ENCODE measurements at places on chromosomes 5 and 9.

DNA sequence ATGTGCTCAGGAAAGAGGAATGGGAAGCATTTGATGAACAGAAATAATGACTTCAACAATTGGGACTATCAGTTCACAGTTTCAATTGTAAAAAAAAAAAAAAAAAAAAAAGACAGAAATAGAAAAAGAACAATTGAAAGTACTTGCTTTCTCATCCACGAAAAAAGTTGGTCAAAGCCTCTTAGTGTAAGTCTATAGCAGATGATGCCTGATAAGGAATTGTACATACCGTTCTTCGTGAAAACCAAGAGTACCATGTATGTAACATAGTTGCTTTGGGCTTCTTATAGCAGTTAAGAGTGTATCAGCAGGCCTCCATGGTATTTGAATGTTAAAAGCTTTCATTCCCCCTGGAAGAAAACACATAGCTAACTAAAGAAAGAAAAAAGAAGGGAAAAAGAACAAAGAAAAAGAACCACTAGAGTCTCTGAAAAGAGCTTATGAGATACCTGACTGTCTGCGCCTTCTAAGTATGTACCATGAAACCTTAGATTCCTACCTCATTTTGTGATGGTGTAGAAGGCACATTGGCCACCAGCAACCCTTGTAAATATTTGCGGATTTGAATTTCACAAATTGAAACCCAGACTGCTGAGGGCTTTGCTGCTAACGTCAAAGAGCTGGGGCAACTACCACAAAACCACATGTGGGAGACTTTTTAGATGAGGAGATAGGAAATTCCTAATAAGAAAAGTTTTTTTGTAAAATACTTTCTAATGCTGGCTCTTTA is 75.2 kb downstream of the TMC1 start:
- no peak for DNase-seq

- DNase-seq: no peak
These were observed 118.8 kb downstream of the CDC42SE2 start for GRCh38 chr5:131382407-131383395.

DNA sequence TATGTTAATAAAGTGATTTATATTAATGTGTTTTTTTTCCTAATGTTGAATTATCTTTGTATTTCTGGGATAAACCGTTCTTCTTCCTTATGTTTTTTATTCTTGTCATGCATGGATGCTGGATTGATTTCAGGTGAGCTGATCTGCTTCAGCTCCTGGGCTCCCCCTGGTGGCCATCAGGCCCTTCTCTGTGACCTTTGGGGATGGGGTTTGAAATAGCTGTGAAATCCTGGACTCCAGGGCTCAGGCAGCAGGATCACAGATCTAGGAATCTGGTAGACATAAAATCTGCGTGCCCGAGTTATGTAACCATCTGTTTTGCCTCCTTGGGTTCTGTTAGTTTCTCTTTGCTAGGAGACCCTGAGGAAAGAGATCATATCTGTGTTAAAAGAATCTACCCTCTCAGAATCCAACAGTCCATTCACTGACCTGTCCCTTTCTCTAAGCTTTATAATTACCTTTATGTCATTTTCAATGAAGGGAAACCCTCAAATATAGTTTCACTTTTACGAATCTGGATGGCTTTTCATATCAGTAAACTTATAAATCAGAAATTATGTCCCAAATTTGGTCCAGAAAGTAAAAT is 12.2 kb upstream of the OR13J1 start:
- DNase-seq: peak; percentile 73

DNA sequence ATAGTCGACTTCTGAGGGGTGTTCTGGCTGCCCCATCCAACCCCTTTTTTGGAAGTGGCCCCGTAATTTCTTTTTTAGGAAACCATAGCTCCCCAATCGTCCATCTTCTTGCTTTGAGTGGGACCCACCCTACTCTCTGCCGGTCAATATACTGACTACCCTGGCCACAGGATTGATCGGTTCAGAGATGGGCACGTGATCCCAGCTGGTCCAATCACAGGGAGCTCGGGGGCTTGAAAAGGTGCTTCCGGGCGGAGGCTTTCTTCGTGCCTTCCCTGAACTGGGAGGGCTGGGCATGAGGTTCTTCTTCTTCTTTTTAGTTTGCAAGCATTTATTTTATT is 78.7 kb upstream of the SH3PXD2B start:
- DNase-seq: no peak

- no peak for DNase-seq
These were observed 33.0 kb downstream of the ZDHHC11B start for GRCh38 chr5:751496-751895.

- DNase-seq: no peak
These were observed 194.7 kb upstream of the KLF4 start for GRCh38 chr9:107684224-107684623.

GRCh38 chr5:157270771-157271170 is 4.8 kb downstream of the CYFIP2 start:
- no peak for DNase-seq

DNA sequence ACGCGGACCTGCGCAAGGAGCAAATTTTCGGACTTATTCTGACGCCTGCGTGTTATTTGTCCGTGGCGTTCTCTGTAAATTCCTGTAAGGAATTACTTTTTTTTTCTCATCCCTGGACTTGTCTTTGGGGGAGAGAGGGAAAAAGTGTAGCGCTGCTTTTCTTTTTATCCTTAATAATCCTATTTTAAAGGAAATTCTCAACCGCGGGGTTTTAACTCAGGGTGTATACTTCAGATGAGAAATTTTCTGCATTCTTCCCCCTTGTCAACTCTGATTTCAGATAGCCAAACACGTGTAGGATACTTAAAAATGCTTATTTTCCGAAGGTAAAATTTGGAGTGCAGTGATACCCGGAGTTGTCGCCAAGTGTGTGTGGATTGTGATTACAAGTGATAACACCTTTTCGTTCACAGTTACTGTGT is 853 bp downstream of the DCP2 start:
- DNase-seq: no peak

- DNase-seq: peak; percentile 13
These were observed 616 bp downstream of the ABL1 start for GRCh38 chr9:130835441-130836298.

DNA sequence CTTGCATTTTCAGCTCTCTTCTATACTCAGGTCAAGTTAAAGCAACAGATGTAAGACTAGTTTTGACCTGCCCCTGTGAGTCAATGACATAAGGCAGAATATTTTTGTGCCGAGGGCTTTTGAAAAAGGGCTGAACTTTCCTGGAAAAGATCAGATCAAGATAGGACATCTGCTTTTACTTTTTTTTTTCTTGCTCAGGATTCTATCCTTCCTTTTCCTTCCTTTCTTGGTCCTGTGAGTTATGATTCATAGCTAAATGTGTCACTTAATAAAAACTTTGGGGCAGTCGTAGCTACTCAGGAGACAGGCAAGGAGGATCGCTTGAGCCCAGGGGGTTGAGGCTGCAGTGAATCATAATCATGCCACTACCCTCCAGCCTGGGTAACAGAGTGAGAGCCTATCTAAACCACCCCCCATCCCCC is 84.3 kb upstream of the BRINP1 start:
- DNase-seq: no peak

DNA sequence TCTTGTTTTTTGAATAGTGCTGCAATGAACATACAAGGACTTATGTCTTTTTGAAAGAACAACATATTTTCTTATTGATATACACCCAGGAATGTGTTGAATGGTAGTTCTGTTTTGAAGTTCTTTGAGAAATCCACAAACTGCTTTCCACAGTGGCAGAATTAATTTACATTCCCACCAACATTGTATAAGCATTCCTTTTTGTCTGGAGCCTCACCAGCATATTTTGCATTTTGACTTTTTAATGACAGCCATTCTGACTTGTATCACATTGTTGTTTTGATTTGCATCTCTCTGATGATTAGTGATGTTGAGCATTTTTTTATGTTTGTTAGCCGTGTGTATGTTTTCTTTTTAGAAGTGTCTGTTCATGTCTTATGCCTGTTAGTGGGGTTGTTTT is 524.9 kb downstream of the SEMA5A start:
- DNase-seq: no peak

DNA sequence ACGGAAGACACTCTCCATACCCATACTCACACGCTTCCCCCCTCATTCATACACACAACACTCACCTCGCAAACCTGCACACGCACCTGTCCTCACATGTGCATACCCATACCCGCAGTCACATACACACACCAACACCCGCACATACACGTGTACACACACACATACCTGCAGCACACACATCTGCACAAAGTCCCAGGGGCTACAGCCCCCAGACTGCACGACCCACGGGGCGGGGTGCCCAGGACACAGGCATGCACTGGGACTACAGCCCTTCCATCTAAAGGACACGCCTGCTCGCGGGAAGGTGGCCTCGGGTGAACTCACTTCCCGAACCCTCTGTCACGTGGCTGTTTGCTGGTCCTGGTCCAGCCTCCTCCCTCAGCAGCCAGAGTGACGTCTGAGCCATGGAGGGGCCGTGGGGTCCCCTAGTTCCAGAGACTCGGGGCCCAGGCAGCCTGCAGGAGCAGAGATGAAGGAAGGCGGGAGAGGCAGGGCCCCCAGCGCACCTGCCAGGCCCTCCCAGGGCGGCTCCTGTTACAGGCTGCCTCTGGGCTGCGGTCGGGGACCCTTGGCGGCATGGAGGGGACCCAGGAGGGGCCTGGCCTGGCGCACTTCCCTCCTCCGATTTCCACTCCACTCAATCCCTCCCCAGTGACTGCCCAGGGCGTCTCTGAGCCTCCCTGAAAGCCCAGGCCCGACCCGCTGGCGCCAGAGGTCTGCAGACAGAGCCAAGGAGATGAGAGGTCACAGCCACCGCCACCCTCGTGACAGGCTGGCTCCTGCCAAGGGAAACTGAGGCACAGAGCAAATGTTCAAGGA is 8.1 kb downstream of the SLC12A7 start:
- no peak for DNase-seq

GRCh38 chr5:173287086-173287485 is 41.1 kb downstream of the STC2 start:
- no peak for DNase-seq

- no peak for DNase-seq
These were observed 617.9 kb upstream of the CTNND2 start for GRCh38 chr5:12522116-12522515.

DNA sequence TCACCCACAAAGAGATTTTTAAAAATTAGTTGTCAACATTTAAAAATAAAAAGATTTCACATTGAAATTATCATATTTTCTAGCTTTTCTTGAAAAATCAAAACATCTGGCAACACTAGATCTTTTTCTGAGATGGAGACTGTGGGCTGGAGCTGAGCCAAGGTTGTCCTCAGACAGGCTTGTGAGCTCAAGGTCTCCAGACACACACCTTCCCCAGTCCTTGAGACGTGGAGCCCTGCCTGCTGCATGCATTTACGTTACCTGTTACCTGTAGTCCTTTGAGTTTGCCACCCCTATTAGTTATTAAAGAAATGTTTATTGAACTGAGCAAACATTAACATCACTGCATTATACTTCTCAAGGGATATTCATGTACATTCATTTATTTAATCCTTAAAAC is 87.5 kb upstream of the TLE1 start:
- DNase-seq: no peak

- no peak for DNase-seq
These were observed 10.5 kb upstream of the GDNF start for GRCh38 chr5:37850226-37850865.

GRCh38 chr5:154138701-154139100 is 51.8 kb upstream of the GALNT10 start:
- DNase-seq: no peak

- DNase-seq: no peak
These were observed 596 bp upstream of the CDC37L1 start for GRCh38 chr9:4678679-4679267.

GRCh38 chr9:5621327-5621726 is 7.6 kb upstream of the RIC1 start:
- no peak for DNase-seq

GRCh38 chr9:128124873-128125579 is 2.5 kb downstream of the PTGES2 start:
- no peak for DNase-seq

DNA sequence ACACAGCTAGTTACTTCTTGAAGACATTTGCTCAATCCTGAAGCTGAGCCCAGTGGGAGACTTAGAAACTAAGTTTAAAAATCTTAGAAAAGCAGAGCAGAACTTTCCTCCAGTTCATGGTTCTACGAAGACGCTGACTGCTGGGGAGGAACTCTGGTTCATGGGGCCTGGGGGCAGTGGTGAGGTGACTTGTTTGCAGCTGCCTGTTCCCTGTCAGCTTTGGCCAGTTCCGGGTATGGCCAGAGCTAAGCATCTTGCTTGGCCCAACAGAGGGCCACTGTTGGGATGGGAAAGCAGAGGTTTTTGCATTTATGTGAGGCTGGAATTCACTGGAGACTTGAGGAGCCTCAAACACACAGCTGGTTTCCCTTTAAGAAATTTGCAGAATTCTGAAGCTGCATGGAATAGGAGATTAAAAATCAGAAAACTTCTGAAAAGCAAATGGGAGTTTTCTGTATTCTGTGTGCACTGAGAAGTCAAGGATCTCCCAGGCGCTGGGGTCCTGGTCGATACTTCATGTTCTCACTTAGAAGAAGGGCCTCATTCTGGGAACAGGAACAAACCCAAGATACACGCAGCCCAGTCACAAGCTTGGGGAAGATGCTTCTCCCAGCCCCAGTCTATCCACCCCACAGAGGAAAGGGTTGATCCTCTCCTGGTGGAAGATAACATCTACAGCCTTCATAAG is 10.6 kb upstream of the HMHB1 start:
- no peak for DNase-seq

GRCh38 chr5:123813264-123813663 is 301.3 kb downstream of the CSNK1G3 start:
- no peak for DNase-seq

DNA sequence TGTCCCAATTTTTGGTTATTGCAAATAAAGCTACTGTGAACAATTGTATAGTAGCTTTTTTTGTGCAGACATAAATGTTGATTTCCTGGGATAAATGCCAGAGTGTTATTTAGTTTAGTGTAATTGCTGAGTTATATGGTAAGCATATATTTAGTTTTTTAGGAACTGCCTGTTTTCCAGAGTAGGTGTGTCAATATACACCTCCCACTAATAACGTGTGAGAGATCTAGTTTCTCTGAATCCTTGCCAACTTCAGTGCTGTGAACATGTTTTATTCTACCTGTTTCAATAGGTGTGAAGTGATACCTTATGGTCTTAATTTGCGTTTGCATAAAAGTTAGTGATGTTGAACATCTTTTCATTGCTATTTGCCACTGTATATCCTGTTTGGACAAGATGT is 9.1 kb upstream of the OR2S2 start:
- DNase-seq: no peak

DNA sequence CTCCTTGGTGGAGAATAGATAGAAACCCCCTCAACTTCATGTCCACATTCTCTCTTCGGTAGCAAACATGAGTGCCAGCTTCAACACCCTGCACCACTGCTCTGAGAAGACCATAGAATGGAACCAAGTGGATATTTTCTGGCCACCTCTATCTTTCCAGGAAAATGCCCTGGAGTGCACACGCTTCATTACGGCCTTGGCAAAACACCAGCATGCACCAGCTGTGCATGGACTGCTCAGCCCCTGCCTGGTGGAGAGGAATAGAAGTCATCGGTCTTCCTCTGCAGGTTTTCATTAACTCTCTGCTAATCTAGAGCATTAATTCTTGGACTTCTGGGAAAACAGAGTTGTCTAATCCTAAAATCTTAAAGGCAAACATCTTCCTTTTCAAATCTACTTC is 211.6 kb upstream of the TMEM161B start:
- DNase-seq: no peak

- DNase-seq: no peak
These were observed 258.5 kb downstream of the GABRB2 start for GRCh38 chr5:161288071-161288470.

Data from activated CD4-positive, alpha-beta T cell treated with anti-CD3 and anti-CD28 coated beads for 24 hours (primary cell).